ENCODE measurements at places on chromosomes 11 and 22.

GRCh38 chr11:113488931-113489351 is 13.7 kb upstream of the DRD2 start:
- no peak for DNase-seq

GRCh38 chr11:1887451-1888346 is 4.0 kb downstream of the PRR33 start:
- no peak for DNase-seq

DNA sequence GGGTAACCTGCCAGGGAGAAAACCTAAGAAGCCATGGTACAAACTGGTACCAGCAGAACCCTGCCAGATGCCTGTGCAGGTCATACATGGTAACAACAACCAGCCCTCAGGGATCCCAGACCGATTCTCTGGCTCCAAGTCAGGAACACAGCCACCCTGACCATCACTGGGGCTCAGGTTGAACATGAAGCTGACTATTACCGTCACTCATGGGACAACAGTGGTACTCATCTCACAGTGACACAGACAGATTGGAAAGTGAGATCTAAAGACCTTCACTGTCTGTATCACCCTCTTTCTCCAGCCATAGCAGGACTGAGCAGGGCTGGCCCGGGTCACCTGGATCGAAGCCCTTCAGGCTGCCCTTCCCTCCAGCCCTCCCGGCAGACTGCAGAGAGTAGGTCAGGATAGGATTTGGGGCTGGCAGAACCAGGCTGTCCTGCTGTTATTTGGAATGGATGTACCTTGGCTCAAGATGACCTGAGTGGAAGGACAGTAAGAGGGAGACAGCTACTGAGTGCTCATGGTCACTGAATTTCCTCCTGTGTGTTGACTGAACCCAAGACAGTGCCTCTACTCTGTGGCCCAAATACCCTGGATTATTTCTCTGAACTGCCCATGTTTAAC is 94.7 kb downstream of the GGTLC2 start:
- no peak for DNase-seq

- no peak for DNase-seq
These were observed 133.9 kb upstream of the BMAL1 start for GRCh38 chr11:13143486-13144297.

GRCh38 chr22:42805016-42805997 is 51.8 kb downstream of the ARFGAP3 start:
- no peak for DNase-seq

Measured in stimulated activated CD8-positive, alpha-beta memory T cell treated with anti-CD3 and anti-CD28 coated beads, Interleukin-2, amount 100 ng/mL, for 48 hours (primary cell).